ENCODE measurements at places on chromosomes 2 and 18.
A peak's percentile ranks its signal among the peaks of the same experiment; 100 is the strongest.

GRCh38 chr18:4369705-4370104, 85.4 kb downstream of the DLGAP1 start:
- DNase-seq = no peak

GRCh38 chr18:7614042-7614441, 46.9 kb downstream of the PTPRM start:
- no peak for DNase-seq

GRCh38 chr2:145690183-145690778, 1170.4 kb upstream of the ZEB2 start:
- DNase-seq = no peak

DNA sequence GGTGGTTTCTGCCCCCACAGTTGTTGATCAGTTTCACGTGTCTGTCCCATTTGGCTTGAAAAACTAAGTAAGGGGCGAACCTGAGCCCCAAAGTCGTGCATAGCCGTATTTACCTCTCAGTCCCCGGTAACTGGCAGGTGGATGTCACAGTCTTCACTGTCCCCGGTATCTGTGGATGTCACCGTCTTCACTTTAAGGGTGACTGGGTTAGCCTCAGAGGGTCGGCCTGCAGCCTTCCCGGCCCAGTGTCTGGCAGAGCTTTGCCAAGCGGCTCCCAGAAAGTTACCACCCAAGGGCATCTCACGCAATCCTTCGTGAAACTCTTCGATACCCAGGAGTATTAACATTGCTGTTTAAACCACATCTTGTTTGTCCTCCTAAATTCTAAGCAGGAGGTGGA, 125.3 kb upstream of the CTDP1 start:
- no peak for DNase-seq

GRCh38 chr2:154978710-154979109, 280.2 kb downstream of the KCNJ3 start:
- DNase-seq = no peak

- no peak for DNase-seq
These were observed 40.3 kb downstream of the RRM2 start for GRCh38 chr2:10162586-10163497.

GRCh38 chr2:129741623-129742022, 237.8 kb upstream of the RAB6C start:
- DNase-seq = no peak

DNA sequence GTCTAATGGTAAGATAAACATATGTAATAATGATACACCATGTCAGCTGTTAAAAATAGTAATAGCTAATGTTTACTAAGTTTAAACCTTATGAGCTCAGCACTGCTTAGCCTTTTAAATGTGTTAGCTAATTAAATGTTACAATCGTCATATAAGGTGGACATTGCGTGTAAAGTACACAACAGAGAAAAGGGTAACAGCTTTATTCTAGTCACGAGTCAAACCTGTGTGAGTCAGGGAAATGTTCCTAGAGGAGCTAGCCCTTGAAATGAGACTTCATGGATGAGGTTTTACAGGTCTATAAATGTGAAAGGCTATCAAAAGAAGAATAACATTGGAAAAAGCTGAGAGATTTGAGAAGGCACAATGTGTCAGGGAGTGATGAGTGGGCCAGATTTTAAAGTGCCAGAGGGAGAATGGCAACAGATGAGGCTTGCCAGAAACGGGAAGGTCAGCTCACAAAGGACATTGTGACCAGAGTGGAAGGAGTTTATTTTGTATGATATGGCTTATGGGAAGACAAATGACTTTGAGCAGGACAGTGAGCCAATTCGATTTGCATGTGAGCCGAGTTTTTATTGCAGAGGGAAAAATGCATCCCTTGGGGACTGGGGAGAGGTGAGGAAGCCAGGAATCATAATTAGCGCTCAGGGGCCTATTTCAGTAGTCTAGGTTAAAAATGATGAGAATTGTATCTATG, 276.3 kb downstream of the CTNNA2 start:
- DNase-seq = peak; percentile 8

DNA sequence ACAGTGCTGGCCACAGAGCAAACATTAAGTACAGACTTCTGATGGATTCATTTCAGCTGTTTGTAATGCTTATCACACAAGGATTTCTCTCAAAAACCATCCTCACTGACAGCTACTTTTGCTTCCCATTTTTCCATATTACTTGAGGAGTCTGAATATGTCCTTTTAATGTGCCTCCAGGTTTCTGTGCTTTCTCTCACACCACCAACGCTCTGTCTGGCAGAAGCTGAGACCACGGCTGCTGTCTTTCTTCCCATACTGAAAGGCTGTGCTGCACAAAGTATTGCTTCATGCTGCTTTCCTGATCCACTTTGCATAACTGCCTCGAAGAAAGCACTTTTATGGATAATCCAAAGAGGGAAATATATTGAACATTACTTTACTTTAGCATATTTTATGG, 312.1 kb upstream of the ZEB2 start:
- DNase-seq = no peak

GRCh38 chr2:158357699-158358098, 98.9 kb downstream of the CCDC148 start:
- no peak for DNase-seq

GRCh38 chr18:9741793-9742523, 33.9 kb downstream of the RAB31 start:
- DNase-seq = no peak

GRCh38 chr2:236535024-236535423, 34.6 kb upstream of the ACKR3 start:
- no peak for DNase-seq

DNA sequence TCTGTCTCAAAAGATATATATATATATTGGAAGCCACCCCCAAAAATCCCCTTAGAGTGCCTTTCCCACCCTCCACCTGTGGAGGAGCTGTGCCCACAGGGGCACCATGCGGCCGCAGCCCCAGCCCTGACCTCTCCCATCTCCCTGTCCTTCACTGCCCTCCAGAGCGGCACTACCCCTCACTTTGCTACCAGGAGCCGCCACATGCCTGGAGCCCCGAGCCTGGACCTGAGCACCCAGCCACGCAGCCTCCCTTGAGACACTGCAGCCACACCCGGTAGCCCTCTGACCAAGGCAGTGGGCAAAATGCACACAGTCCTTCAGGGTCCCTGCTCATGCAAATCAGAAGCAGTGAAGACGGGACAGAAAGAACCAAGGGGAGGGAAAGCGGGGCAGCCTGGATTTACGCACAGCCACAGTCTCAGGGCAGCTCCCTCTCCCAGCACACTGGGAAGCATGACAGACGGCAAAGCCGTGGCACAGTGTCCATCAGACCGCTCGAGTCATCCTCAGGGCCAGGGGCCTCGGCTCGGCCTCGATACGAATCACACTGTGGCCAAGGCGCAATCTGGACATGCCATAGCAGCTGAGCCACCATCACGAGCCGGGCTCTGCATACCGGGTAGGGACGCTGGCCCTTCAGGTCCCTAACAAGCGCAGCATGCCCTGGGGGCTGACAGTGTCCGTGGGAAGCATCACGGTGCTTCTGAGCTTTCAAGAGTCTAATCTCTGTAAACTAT, 10.1 kb downstream of the HDAC4 start:
- DNase-seq = no peak

DNA sequence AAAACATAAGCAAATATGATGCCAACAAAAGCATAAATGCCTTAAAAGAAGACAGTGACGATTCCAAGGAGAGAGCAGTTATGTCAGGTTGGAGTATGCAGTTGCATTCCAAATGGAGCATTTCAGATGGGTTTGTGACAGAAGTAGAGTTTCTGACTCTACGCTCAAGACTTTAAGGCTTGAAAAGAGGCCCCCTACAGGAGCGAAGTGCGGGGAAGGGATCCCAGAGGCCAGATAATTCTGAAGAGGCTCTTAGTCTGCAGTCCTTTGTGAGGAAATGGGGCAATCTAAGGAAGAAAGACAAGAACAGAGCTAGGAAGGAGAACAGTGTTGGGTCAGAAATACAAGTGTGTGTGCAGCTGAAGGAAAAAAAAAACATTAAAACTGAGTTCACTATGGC, 95.5 kb downstream of the ZNF521 start:
- no peak for DNase-seq

- peak; percentile 43 for DNase-seq
These were observed 17.8 kb upstream of the PMAIP1 start for GRCh38 chr18:59881728-59882656.

DNA sequence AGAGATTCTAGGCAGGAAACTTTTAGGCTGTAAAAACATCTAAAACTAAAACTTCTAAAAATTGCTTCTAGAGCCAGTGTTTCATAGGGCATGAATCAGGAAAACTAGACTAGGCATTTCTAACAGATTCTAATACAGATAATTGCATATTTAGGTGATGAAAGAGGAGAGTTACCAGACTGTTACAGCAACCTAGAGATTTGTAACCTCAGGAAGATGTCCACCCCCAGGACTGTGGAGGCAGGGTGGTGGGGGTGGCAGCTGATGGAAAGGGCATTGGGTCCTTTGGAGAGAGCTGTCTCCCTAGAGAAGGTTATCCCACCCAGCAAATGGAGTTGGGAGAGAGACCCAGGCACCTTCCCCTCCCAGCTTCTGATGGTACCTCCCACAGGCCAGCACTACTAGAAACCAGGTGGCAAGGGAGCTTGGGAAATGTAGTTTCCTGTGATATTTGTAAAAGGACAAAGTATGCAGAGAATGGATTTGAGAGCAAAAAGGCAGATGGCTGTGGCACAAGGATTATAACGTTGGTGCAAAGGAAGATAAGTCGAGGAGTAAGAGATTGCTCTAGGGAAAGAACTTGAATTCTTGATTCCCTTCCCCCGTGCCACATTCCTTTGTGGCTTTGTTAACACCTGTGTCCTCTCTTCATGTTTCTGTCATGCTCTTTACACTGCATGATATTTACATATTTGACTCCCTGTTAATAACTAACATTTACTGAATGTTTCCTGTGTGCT, 75.6 kb upstream of the MGAT5 start:
- DNase-seq = no peak

DNA sequence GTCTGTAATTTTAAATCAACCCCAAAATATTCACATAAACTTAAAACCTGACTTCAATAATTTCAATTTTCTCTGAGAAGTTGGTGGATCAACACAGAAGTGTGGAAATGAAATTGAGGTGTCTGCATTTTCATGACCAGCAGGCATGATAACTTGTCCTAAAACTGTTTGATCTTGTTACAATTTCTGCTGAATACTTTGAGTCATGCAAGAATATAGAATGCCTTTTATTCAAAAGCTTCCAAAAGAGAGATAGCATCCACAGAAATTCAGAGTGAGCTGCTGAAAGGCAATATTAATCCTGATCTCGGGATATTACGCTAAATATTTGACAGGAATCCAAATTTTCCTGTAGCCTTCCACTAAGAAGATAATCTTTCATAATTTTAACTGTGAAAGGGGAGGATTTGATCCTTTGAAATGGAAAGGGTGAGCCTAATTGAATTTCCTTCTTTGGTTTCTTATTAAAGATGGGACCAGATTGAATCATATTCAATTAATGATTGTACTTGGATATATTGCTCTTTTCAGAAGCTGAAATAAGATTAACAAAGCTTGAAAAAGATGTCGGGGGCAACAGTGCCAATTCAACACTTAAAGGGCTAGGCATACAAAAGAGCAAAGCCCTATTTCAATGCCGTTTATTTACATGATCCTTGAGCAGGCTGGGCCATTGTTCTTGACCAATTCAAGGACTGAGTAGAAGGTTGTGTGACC, 129.3 kb downstream of the NCKAP5 start:
- DNase-seq = no peak

DNA sequence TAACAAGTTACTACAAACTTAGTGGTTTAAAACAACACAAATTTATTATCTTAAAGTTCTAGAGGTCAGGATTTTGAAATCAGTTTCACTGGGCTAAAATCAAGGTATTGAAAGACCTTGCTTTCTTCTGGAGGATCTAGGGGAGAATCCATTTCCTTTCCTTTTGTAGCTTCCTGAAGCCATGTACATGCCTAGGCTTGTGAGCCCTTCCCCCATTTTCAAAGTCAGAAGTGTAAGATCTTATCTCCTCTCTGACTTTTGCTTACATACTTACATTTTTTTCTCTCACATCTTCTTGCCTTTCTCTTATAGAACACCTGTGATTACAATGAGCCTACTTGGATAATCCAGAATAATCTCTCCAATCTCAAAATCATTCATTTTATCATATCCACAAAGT, 78.7 kb upstream of the MBOAT2 start:
- no peak for DNase-seq

DNA sequence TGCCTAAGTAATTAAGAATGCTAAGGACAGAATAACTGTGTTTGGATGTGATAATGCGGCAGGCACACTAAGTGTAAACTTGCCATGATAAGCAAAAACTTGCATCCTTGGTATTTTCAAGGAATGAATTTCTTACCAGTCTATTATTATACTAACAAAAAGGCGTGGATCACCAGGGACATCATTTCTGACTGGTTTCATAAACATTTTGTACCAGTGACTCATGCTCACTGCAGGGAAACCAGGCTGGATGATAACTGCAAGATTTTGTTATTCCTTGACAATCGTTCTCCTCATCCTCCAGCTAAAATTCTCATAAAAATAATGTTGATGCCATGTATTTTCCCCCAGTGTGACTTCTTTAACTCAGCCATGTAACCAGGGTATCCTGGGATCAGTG, 289.5 kb downstream of the CDCA7 start:
- no peak for DNase-seq

DNA sequence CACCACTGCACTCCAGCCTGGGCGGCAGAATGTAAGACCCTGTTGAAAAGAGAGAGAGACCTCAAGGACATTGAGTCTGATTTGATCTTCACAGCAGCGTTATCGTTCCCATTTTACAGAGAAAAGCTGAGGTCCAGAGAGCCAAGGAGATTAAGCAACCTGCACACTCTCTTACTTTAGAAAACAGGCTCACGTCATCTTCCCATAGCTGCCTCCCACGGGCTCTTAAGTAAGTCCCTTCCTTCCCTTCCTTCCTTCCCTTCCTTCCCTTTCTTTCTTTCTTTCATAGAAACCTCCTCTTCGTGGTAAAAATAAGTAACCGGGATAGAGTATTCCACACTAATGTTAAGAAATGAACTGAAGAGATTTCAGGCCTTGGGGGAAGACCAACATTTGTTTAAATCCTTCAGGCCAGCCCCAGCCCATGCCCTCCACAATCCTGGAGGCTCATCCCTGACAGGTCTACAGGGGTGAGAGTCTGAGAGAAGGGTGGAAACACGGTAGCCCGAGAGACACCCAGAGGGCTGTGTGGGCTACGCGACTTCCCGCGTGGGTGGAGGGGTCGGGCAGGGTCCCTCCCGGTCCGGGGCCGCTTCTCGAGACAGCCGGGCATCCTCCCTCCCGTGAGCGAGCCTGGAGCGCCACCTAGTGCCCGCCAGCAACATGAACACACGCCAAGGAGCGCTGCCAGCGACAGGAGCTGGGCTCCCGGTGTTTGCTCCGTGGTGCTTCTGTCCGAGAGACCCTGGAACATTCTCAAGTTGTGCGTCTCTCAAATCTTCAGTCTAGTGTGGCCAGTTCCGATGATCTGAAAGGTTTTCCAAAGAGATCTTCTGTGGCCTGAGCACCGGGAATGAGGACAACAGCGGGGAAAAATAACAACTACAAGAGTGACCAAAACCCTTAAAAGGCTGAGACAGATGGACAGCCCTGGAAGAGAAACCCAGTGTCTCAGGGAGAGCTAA, 160.3 kb downstream of the INO80D start:
- DNase-seq = peak; percentile 86

GRCh38 chr2:18067588-18068384, 189.3 kb downstream of the KCNS3 start:
- no peak for DNase-seq

- no peak for DNase-seq
These were observed 29.9 kb downstream of the IL18R1 start for GRCh38 chr2:102385522-102385921.

GRCh38 chr2:188524519-188525113, 232.9 kb downstream of the GULP1 start:
- DNase-seq = peak; percentile 33
